ENCODE measurements at places on chromosomes 3 and 15.

- DNase-seq = no peak
These were observed 67.1 kb downstream of the EXOG start for GRCh38 chr3:38563070-38563885.

DNA sequence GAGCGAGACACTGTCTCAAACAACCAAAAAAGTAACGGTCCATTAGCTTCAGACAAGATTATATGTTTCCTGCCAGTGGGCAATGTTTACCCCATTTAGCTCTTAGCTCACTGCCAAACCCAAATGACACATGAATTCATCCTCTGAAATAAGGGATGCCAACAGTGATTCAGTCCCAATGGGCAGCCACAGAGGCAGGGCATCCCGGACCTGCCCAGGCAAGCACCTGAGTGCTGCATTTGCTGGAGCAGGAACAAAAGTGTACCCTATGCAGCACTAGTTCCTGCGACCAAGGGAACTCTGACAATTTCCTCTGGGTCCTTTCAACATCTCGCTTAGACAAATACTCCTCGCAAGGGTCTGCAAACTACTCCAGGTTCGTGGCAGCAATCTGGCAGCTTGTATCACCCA is 8.0 kb downstream of the IP6K2 start:
- DNase-seq = no peak

- DNase-seq = no peak
These were observed 279.0 kb upstream of the VEPH1 start for GRCh38 chr3:157782236-157782635.

DNA sequence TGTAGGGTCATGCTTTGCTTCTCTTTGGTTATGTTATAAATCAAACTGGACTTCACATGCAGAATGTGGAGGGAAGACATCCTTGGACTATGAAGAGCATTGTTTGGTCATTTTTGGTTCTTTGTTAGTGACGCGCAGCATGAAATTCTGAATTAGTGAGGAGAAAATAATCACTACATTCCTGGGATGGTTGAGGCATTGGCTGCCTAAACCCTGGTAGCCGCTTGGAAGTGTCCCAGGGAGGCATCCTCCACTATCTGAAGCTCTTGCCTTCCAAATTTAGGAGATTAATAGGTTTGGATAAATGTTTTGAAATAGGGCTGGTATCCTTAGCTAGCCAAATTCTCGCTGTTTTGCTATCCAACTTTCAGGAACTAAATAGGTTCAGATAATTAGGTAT is 96.2 kb downstream of the CLSTN2 start:
- DNase-seq = no peak

DNA sequence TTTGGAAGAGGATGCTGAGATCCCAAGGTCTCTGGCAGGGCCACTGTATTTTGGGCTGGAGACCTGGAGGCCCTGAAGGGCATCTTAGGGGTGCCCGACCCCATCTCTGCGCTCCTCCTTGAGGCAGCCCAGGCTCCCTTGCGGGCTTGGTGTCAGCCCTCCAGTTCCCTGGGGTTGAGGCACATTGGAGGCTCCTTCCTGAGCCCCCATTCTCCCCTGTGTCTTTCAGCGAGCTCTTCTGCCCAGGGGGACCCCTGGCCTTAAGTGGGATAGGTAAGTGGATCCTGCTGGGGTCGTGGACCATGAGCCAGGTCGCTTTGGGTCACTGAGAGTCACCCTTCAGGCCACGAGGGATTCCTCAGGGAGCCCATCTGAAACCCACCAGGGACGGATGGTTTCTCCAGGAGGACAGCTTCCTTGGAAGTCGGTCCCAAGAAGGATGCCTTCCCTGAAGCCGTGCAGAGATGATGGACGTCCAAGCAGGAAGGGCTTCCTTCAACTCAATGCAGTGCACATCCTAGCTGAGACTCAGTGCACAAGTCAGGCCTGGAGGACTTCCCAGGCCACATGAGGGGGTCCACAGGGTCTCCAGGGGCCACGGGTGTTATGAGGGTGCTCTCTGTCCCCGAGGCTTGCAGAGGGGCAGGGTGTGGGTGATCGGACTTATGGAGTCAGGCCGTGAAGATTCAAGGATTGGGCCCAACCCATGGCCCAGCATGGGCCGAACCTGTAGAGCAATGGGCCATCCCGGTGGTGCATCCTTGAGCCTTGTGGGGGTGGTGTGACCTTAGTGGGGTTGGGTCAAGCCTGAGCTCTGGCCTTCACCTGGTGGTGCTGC is 224.3 kb downstream of the SNRPN start:
- no peak for DNase-seq

- DNase-seq = peak; percentile 85
These were observed 6.5 kb upstream of the PLSCR1 start for GRCh38 chr3:146550743-146551510.

- no peak for DNase-seq
These were observed 56.4 kb downstream of the FILIP1L start for GRCh38 chr3:100057716-100058575.

DNA sequence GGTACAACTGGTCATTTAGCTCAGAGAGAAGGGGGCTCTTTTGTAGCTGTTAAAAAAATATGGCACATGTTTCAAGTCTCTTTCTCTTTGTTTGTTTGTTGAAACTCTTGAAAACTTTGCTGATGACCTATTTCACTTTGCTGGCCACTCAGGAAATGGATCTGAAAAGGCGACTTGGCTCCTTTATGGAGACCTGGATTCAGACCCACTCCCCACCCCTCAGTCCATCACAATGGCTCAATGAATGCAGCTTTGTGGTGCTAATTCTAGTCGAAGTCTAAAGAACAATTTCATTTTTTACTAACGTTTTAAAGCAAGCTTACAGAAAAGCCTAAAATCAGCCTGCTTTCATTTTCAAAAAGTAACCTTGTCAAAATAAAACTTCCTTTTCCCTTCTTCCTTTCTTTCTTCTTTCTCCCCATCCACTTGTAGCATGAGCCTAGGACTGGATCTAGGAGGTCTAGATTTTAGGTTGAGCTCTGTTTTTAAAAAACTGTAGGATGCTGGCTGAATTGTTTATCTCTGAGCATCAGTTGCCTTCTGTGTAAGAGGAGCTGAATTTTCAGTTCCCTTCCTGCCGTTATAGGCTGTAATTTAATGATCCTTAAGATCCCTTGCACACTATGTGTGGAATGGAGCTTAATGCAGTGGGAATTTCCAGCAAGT is 165.5 kb upstream of the FEZF2 start:
- DNase-seq = no peak

DNA sequence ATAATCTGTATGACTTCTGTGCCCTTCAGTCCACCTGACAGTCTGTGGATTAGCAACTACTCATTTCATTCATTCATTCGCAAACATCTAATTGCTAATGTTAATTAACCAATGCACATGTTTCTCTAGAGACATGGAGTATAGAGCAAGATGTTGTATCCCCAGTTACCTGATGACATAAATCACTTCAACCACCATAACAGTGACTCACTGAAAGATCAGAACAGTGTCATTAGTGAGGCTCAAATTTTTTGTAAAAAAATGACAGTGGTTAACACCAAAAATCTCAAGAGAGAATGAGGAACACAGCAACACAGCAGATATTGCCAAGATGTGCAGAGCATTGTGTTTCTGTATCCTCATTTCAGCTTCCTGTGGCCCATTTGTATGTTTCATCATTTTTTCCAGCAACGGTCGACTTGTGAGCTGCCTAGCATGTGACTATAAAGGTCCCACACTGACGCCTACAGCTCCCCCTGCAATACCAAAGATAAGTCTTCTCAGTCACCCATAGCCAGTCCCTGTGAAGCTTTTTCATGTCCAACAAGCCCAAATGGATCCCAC is 3.7 kb upstream of the PLD1 start:
- peak; percentile 99 for DNase-seq

DNA sequence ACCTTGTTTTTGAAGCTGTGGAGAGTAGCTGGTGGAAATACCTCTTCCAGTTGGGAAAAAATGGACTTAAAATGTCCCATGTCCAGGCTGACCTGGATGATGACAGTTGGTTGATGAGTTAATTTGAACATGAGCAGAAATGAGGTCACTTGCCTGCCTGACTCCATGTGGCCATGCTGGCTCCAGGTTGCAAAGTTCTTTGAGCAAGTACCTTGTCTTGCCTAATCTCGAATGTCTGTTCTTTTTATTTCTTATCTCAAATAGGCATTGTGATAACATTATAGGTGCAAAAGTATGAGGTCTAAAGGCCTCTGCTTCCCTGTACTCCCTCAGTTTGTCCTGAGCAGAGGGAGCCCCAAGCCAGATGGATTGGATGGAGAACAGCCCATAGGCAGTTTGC is 9.0 kb downstream of the MAPKBP1 start:
- no peak for DNase-seq

- DNase-seq = no peak
These were observed 113.6 kb downstream of the CACNA2D3 start for GRCh38 chr3:54235998-54236397.

GRCh38 chr3:186380622-186381380 is 18.8 kb upstream of the DGKG start:
- DNase-seq = no peak

DNA sequence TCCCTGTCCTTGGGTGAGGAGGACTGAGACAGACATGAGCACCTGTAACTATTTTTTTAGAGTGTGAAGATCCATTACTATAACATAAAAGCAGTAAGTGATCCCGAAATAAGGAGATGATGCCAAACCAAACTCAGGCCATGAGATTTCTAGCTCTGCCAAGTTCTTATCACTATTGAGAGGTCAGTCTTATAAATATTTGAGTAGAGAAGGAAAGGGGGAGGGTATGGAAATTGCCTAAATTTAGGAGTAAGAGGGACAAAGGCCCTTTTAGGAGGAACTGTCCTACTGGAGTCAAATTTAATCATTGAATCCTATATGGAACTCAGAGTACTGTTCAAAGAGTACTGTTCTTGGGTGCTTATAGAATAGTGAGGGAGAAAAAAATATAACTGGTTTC is 326.9 kb upstream of the NAALADL2 start:
- DNase-seq = no peak

DNA sequence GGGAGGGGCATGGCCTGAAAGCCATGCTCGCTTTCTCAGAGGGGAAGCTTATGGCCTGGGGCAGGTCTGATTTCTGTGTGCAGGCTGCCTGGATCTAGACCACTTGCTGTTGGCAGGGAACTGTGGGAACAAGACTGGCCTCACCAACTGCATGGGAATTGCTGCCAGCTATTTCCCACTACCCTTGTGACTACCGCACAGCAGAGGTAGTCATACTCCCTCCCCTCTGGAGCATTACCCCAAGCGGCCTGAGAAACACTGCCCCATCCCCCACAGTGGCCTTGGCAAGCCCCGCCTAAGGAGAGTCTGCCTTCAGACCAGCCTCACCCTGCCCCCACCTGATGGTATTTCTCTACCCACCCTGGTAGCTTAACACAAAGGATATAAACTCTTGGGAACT is 199.4 kb upstream of the CADM2 start:
- DNase-seq = no peak

DNA sequence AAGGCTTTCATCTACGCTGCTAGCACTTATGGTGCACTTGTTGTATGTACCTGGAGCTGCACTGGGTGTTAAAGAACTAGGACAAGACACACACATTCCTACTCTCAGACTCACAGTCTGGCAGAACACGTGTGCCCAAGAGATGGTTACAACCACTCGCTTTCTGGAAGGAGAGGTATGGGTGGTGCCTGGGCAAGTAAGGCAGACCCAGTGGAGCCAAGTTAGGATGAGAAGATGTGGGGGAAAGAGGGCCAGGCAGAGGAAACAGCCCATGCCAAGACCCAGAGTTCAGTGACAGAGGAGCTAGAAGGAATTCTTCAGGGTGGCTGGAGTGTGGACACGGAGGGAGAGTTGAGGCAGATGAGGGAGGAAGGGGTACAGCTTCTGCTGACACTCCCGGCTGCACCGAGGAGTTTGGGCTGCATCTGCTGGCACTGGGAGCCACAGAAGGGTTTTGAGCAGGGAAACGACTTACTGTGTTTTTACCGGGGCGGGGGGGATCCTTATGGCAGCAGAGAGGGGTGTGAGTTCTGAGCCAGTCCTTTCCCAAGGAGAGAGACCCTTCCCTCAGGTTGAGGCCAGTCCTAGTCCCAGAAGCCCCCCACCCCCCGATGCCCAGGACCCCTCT is 59.0 kb downstream of the GRIP2 start:
- DNase-seq = no peak

- no peak for DNase-seq
These were observed 34.2 kb downstream of the MAGEF1 start for GRCh38 chr3:184677344-184678316.

DNA sequence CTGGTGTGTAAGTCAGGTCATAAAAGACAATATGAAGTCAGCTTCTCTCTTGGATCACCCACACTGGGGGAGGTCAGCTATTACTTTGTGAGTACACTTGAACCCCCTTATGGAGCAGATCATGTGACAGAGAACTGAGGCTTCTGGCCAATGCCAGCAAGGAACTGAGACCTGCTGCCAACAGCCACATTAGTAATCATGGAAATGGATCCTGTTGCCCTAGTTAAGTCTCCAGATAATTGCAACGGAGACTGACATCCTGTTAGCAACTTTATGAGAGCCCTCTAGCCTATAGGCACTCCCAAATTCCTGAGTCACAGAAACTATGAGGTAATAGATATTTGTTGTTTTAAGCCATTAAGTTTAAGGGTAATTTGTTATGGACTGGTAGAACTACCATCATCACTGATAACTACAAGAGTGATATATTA is 110.4 kb upstream of the GMNC start:
- DNase-seq = no peak

GRCh38 chr3:133880886-133881455 is 14.7 kb downstream of the RAB6B start:
- DNase-seq = no peak

- DNase-seq = no peak
These were observed 267.4 kb upstream of the ATP11B start for GRCh38 chr3:182525766-182526374.

- DNase-seq = peak; percentile 64
These were observed 21.6 kb downstream of the B3GNT5 start for GRCh38 chr3:183274609-183275008.

DNA sequence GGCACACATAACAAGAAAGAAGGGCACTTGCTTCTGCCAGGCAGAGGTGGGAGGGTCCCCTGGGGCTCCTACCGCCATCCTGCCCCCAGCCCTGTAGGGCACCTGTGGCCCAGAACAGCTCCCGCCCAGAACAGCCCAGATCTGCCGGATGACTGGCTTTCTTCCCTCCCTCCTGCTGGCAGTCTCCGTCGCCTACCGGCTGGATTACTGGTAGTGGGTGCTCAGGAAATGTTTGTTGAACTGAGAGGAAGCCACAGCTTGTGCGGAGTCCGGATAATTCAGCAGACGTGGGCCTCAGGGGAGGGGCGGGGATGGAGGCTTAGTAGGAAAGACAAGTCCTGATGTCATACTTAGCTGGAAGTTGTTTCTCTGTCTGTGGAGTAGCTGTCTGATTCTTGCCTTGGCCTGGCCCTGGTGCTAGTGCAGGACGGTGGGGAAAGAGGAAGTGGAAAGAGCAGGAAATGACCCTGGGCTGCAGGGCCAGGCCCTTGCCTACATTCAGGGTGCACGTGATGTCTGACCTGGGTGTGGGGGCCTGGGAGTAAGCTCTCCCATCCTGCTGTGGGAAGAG is 6.7 kb downstream of the CCDC9B start:
- DNase-seq = peak; percentile 93

DNA sequence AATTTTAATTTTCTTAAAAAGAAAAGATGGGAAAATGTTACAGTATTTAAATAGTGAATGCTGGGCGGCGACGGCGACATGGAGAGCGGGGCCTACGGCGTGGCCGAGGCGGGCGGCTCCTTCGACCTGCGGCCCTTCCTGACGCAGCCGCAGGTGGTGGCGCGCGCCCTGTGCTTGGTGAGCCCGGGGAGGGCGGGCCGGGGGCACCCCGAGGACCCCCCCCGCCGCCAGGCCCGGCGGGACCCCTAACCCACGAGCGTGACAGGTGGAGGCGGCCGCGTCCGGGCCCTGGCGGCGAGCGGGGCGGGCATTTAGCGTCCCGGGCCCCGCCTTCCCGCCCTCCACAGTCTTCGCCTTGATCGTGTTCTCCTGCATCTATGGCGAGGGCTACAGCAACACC is 38.4 kb upstream of the GOLGA8J start:
- DNase-seq = no peak
